Muscle of arm (tissue), 14 donors: ENCODE measurements at places on chromosomes 7 and 10. TPM values are rescaled to one million over a fixed set of nuclear protein-coding genes. Genes with fewer than 3 reads are reported as not detected.

The OR2A42 gene
- polyA plus RNA-seq = 0.52 TPM

The SEMA3A gene
- not detected for polyA plus RNA-seq

The SLC18A3 gene
- polyA plus RNA-seq = not detected

The TBATA gene
- polyA plus RNA-seq = not detected

The PDZD7 gene
- 1.6 TPM for polyA plus RNA-seq

The EGFR gene
- 35.7 TPM for polyA plus RNA-seq

The SH2D4B gene
- polyA plus RNA-seq = not detected

The PON1 gene
- not detected for polyA plus RNA-seq

The IQUB gene
- 0.28 TPM for polyA plus RNA-seq

The LIPN gene
- not detected for polyA plus RNA-seq

The ADAM12 gene
- 18.7 TPM for polyA plus RNA-seq

The LRIT1 gene
- not detected for polyA plus RNA-seq

The DPY19L1 gene
- 29.1 TPM for polyA plus RNA-seq

The TUBB8 gene
- polyA plus RNA-seq = not detected

DNA sequence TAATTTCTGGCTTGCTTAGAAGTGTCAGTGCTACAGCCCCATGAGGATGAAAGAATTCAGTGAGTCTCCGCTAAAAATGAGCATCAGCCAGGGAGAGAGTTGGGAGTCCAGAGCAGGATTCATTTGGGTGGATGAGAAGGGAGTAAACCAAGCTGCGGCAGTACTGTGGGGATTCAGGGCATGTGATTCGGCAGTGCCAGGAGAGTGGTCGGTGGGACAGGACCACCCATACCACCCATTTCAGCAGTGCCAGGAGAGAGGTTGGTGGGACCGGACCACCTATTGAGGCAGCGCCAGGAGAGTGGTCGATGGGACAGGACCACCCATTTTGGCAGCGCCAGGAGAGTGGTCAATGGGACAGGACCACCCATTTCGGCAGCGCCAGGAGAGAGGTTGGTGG is 144.2 kb downstream of the CELF2 start:
- no peak for DNase-seq

DNA sequence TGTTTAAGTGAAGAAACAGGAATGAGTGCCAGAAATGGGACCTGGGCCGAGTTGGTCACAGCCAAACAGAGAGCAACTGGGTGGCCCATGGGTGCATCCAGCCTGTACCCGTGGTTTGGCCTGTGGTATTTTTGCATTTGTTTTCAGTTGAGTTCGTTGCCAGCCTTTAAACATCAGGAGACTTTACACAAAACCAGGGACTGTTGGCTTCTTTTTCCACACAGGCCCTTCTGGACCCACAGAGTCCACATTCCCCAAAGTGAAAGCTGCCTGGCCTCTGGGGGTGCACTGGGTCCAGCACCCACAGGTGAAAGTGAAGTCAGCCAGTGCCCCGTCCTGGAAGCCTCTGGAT is 54.1 kb upstream of the TNS3 start:
- DNase-seq = no peak

- peak; percentile 25 for DNase-seq
Observed at GRCh38 chr7:30068117-30068516, 39.9 kb downstream of the PLEKHA8 start.

DNA sequence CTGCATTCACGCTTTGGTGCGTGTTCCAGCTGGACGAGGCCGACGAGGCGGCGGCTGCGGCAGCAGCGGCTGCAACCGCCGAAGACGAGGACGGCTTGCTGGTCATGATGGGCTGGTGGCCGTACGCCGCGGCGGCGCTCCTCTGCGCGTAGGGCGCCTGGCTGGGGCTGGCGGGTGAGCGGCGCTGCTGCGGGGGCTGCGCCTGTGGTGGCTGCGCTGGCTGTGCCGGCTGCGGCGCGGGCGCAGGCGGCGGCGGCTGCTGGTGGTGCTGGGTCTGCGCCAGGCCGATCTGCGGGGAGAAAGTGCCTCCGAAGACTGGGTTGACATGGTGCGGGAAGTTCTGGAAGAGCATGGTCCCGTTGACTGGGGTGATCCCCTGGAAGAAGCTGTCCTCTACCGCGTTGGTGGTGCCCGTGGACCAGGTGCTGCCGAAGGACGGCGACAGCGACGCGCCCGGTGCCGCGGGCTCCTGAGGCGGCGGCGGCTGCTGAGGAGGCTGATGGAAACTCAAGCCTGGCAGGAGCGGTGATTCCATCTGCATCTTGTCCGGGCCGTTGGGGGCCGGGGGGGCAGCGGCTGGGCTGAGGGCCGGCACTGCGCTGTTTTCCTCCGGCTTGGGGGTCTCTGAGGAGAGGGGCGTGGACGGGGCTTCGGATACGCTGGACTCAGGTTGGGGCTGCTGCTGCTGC is 51.1 kb downstream of the CPEB3 start:
- peak; percentile 53 for DNase-seq

- no peak for DNase-seq
Observed at GRCh38 chr10:48572414-48572813, 32.5 kb downstream of the ARHGAP22 start.

DNA sequence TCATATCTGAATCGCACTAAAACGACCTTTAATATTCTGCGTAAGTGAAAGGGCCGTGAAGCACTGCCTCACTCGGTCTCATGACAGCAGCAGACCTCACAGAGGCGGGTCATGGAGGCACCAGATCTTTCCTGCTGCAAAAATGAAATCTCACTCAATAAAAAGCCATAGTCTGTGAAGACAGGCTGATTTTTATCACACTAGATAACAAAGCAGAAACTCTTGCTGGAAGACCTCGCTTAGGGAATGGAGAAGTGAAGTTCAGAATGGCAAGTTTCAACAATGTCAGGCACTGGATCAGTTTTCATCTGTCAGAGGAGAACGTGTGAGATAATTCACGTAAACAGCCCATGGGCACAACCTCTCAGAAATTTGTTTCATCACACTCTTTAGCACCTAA is 8.0 kb downstream of the SEPHS1 start:
- DNase-seq = no peak

GRCh38 chr7:21550821-21551531 is 8.1 kb downstream of the DNAH11 start:
- DNase-seq = no peak

GRCh38 chr7:133822001-133822641 is 305.0 kb upstream of the LRGUK start:
- DNase-seq = no peak

DNA sequence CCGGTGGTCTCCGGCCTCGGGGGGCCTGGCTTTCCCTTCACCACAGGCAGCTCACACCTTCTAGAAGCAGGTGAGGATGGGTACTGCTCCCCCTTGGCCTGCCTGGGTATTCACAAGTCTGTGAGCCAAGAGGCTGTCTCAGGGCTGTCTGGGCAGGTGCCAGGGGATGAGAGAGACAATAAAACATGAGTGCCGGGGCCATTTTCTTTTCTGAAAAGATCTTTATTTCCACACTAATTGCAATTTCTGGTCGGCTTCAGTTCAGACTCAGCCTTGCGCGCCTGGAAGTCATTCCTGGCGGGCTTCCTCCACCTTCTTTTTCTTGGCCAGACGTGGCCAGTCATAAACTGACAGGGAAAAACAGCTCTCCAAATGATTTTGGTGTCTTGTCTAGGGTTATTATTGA is 171.2 kb downstream of the ARHGAP12 start:
- no peak for DNase-seq

GRCh38 chr7:143396625-143397556 is 11.8 kb downstream of the EPHA1 start:
- no peak for DNase-seq

GRCh38 chr10:52451817-52452216 is 137.7 kb downstream of the DKK1 start:
- DNase-seq = no peak

GRCh38 chr10:111116762-111117445 is 40.1 kb downstream of the ADRA2A start:
- DNase-seq = no peak

DNA sequence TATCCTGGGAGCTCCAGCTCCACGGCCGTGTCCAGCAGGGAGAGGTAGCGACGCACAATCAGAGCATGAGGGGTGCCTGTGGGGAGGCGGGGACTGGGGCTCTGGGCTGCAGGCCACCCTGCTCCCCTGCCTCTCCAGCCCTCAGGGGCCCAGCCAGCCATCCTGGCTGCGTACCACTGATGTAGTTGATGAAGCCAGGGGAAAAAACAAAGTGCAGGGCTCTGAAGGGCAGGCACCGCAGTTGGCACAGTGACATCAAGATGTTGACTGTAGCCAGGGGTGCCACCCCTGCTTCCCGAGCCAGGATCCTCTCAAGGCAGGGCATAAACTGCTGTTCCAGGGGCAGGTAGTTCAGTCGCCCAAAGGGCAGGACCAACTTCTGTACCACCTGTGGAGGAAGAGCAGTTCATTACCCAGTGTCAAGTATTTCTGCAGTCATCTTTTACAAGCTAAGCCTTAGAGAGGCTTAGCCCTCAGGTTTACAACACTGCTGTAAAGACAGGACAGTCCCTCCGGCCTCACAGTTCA is 2.8 kb downstream of the FASTK start:
- no peak for DNase-seq

DNA sequence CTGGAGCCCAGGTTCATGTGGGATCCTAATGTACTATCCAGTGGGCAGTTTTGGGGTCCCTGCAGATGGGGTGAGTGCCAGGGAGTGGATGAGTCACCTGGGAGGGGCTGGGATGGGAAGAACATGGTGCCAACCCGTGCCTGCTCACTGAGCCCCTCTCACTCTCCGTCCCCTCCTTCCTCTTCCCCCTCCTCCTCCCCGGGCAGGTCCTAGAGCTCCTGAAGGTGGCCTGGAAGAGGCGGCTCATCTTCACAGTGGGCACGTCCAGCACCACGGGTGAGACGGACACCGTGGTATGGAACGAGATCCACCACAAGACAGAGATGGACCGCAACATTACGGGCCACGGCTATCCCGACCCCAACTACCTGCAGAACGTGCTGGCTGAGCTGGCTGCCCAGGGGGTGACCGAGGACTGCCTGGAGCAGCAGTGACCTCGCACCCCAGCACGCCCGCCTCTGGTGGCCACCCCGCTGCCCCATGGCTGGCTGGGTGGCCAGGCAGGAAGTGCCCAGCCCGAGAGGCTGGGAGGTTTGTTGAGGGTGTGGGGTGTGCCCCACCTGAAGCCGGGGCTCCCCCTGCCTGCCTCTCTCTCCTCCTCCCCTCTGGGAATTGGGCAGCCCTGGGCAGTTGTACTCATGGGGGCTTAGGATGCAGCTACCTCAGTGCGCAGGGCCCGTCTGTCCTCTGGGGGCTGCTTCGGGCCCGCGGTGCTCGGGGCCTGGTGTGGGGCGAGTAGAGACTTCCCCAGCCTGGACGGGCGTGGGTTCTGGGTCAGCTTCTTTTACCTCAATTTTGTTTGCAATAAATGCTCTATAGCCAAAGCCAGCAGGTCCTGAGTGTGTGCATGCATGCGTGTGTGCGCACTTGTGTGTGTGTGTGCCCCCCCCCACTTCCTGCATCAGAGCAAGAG is 4.9 kb upstream of the UPK3B start:
- no peak for DNase-seq

DNA sequence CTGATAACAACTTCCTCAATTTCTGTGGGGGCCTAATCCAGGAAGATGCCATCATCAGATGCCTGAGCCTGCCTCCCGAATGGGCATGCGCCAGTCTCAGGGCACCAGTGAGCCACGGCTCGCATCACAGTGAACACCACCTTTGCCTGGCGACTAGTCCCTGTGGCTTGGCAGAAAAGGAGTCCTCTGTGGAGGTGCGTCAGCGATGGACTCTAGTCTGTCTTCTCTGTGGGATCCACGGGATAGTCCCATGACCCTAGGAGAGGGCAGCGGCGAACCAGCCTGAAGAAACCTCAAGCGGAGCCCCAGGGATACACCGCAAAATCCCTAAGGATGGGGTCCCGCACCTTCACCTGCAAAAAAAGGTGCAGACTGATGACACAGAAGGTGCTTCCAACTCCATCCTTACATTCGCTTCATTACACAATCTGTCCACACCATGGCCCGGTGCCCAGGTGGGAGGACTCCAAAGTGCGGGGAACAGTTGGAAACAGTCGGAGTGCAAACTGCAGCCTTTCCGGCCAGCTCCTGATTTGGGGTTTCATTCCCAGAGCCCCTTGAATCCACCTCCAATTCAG is 35.1 kb upstream of the ZNF273 start:
- DNase-seq = no peak

DNA sequence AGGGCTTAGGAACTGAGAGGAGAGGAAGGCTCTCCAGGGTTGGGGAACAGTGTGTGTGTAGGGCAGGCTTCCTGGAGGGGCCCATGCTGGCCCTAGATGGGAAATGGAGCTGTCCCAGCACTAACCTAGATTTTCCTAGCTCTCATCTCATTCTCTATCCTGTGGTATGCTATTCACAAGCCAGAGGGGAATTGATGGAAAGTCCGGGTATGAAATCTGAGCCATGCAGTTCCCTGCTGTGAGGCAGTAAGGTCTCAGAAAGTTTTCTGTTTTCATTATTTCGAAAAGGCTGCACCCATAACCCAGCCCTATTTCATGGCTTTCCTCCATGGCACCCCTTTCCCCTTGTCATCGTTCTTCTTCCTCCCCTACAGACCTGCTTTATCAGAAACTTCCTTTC is 220.3 kb downstream of the RPS24 start:
- no peak for DNase-seq

DNA sequence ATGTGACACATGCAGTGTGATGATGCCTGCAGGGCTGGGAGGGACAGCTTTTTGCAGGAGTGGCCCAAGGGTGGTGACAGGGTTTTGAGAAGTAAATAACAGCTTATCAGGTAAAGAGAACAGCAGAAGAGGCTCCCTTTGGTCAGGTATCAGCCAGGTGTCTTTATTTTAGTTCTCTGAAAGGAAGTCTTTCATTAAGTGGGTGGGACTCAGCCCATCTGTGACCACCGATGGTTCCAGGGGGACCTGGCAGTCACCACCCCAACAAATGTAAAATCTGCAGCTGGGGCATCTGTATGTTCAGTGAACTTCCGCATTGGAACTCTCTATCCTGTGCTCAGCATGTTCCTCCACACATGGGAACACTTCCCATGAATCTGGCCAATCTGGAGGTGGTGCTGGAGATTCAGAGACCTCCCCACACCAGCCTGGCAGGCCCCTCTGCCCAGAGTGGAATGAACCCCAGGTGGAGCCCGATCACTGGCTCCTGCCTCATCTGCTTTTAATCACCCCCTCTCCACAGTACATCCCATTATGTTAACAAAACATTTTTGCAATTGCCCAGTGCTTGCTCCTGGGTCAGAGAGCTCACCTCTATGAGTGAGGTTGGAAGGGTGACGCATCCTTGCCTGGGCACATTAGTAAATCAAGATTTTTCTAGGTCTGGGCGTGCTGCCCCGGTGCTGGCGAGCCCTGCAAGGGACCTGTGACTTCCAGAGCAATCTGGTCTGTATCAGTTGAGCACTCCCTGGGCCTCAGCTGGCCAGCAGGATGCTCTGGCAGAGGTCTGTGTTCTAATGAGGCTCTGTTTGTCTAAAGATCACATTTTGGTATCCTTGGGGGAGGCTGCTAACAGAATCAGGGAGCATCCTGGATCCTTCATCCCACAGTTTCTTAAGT is 140.4 kb upstream of the GDF10 start:
- no peak for DNase-seq

DNA sequence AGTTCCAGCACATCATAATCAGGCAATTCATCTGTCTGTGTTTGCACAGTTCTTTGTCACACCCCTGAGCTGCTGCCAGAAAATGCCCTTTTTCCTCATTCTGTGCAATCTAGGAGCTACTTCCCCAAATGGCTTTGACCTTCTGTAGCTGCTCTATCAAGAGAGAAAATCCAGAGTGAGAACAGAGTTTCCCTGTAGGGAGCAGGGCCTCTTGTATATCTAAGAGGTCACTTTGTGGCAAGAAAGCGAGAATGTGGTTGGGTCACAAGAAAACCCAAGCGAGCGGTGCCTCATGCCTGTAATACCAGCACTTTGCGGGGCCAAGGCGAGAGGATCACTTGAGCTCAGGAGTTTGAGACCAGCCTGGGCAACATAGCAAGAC is 24.3 kb downstream of the SLC29A3 start:
- DNase-seq = peak; percentile 33
